Activated gamma-delta T cell treated with anti-CD3 and anti-CD28 coated beads, Interleukin-2, amount 50 U/mL, for 16 hours (primary cell): ENCODE measurements at places on chromosomes 3 and 15.

- DNase-seq, result no peak
Observed at GRCh38 chr15:100060276-100060926, 281.4 kb downstream of the ADAMTS17 start.

DNA sequence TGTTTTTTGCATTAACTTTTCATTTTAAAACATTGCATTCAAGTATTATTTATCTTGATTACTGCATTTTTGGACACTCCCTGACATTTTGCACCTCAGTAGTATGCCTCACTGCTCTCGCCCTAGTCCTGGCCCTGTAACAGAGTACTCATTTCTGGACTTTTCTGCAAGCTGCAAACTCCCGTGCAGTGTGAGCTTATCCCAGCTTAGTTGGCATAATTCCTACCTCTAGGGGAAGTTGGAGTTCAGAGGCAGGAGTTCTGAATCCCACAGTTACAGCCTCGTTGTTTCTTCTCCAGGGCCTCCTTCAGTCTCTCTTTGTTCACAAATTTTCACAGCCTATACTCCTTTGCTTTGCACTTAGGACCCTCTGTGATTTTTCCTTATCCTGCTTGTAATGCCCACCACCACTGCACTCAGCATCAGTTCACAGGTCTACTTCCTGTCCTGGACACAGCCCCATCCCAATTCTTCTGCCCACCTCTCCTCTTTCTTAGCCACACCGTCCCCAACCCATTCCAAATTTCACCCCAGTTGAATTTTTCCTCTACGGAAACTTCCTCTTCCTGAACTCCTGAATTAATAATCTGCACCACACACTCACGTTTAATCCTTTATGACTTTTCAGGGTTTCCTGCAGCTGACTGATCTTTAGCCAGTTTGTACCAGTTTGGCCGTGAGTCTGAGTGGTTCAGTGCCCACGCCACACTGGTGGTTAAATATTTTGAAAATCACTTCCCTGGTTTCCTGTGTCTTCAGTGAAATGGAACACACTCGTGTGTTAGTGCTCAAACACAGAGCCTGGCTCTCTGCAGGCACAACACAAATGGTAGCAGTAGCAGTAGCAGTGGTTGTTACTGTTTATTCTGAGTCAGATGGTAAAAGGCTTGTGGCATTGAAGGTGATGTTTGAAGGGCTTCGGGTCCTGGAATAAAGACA lies 6.3 kb upstream of the CTSH start:
- no peak for DNase-seq

DNA sequence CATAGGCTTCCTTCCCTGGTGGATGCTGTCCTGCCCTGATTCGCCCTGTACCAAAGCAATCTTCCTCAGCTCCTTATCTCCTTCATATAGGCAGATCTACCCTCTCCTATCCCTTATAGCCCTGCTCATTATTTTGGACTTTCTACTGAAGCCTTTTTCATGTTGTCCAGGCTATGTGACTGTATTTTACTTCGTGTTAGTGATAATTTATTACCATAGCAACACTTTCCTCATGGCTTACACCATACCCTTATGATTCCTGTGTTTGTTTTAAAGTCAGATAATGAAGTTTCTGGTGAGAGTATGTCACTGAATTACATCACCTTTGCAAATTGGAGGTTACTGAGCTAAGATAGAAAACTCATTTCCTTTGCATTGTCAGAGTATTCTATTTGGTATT lies 352.6 kb downstream of the NLGN1 start:
- no peak for DNase-seq

- no peak for DNase-seq
Observed at GRCh38 chr15:89827829-89828228, 13.2 kb upstream of the ANPEP start.

DNA sequence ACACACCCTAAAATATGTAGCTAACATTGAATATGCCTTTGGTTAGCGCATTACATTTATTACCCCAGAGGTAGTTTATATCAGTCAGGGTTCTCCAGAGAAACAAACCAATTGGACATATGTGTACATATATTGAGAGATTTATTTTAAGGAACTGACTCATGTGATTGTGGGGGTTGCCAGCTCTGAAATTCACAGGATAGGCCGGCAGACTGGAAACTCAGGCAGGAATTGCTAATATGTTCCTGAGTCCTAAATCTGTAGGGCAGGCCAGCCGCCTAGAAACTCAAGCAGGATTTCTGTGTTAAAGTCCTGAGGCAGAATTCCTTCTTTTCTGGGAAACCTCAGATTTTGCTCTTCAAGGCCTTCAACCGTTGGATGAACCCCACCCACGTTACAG lies 189.7 kb downstream of the CDIN1 start:
- DNase-seq, result no peak

GRCh38 chr3:67819447-67819846 lies 165.0 kb upstream of the SUCLG2 start:
- no peak for DNase-seq

DNA sequence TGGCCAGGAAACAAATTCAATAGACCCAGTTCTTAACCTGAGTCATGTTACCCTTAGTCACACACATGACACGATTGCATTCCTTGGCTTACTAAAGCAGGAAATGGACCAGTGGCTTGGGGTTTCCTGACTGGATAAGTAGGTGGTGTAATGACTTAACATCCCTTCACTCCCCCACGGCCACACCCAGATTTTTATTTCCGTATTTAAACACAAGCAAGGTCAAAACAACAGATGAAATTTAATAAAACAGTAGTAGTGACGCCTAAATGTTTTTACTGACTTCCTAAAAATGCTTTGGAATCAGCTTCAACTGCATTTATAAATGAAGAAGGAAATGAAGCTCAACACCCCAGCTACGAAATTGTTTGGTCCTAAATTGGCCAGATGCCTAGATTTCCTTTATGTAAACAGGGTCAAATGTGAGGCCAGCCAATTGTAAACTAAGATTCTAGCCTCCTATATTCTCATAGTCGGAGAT lies 324.3 kb downstream of the CHST2 start:
- no peak for DNase-seq

- DNase-seq, result no peak
Observed at GRCh38 chr3:60274098-60274497, 977.2 kb downstream of the FHIT start.

DNA sequence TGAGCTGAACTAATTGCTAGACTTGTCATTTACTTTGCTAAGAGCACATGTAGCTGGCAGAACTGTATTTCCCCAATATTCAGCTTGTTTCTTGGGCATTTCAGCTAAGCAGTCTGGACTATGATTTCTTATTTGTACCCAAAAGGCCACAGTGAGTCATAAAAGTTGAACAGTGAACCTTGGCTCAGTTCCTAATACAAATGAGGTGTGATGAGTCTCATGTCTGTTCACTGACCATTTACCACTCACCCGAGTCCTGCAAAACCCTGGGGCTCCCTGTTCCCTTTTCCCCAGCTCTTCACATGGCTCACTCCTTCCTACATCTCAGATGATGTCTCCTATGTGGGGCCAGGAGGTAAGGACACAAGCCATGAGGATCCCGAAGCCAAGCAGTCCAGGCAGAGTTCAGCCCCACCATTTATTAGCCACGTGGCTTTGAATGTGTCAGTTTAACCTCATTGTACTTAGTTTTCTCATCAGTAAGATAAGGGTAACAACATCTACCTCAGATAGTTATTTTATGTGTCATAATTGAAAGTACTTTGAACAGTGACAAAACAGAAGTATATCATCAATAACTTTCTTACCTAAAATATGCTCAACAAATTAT lies 239.3 kb downstream of the IL5RA start:
- no peak for DNase-seq

DNA sequence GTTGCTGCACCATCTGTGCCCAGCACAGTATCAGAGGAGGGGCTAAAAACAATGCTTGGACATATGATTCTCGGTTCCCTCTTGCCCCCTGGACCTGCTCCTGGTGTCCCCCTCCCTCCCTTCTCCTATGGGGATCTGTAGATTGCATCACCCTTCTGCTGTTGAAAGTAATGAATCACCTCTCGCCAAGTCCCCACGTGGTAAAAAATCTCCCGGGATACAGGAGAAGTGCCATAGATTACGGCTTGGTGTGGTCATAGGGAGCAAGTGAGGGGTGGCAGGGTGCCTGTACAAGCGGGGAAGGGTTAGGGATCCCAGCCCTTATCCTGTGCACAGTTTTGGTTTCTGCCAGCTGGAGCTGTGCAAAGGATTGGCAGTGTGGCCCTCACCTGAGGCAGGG lies 37.7 kb downstream of the AMOTL2 start:
- DNase-seq, result no peak

GRCh38 chr15:100688549-100689120 lies 86.2 kb downstream of the ASB7 start:
- no peak for DNase-seq

DNA sequence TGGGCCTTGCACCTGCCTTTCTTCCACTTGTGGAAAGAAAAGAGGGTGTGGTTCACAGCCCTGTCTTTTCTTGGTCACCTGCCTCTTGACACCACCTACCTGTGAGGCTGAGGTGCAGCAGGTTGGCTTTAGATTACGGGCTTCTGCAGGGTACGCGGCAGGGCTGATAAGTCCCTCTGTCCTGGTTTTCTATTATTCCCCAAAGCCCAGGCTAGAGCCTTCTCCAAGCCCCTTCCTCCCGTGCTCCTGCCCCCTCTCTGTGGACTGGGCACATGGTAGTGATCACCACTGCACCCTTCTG lies 44.8 kb upstream of the HACD2 start:
- no peak for DNase-seq

GRCh38 chr3:55711646-55712045 lies 224.5 kb upstream of the WNT5A start:
- DNase-seq, result no peak

DNA sequence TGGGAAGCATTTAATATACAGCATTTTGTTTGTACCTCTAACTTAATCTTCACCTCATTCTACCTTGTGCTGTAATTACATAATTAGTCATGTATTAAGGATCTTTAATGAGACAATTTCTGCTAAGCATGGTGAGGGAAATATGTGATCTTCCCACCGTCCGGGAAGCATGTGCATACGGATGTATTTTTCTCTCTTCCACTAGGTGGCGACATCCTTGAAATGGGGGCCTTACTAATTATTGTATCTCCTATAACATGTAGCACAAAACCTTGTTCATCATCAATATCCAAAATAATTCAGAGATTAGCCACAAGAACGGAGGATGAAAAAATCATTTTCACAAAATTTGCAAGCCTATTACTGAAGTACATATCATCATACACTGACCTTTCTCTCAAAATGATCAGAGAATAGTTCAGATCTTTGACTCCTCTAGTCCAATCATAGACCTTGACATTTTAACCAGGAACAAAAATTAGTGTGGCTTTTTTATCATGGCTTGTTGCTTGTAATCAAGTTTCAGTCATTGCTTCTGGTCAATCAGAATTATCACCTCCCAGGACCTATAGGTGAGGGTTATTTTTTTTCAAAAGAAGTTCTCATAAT lies 148.9 kb upstream of the GBE1 start:
- no peak for DNase-seq

GRCh38 chr15:80461356-80462095 lies 57.3 kb downstream of the ARNT2 start:
- DNase-seq, result no peak

- DNase-seq, result no peak
Observed at GRCh38 chr3:198017090-198017489, 57.1 kb downstream of the LMLN start.

DNA sequence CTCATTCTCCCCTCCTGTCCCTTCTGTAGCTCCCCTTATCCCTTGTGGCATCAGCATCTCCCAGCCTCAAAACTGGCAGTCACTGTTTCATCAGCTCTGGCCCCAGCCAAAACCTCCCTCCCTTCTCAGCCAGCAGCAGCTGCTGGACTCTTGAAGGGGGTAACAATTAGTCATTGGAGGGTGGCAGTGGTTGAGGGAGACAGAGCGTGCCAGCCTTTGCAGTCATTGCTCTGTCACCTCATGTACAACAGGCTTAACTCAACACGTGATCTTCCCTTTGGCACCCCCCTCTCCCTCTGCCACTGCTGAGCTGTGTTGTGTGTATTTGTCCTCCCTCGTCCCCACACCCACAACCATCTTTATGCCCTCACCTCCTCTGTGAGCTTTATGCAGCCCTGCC lies 28.2 kb downstream of the RBP2 start:
- DNase-seq, result no peak
